Ovary (tissue), 10 donors: ENCODE measurements at places on chromosomes 11 and 22. TPM values are rescaled to one million over a fixed set of nuclear protein-coding genes. Genes with fewer than 3 reads are reported as not detected.

DNA sequence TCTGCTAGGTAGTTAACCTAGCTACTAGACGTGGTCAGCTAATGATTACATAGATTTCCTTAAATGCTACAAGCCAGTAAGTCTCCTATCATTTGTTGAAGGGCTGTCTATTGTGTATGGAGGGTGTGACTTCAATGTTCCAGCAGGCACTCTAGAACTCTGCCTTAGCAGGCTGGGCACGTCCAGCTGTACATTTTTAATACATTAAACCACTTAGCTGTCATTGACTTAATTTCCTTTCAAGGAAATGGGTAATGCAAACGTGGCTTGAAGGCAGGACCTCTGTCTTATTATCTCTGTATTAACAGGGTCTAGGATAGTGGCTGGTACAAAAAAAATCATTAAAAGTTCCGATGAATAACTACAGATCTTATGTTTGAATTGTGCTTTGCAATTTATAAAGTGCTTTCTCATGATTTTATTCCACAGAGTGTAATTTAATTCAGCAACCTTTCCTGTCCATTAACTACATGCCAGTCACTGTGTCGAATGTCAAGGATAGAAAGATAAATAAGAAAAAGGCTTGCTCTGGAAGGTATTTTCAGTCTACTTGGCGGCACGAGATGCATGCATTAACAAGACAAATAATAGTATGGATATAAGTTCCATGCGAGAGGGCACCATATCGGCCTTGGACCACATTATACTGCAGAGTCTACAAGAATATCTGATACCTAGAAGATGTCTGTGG lies 60.3 kb downstream of the APOL3 start:
- DNase-seq = no peak

GRCh38 chr22:31615940-31616314 lies 46.1 kb downstream of the PISD start:
- no peak for DNase-seq

GRCh38 chr22:41833369-41834004 lies 582 bp downstream of the SREBF2 start:
- DNase-seq = peak; percentile 55

DNA sequence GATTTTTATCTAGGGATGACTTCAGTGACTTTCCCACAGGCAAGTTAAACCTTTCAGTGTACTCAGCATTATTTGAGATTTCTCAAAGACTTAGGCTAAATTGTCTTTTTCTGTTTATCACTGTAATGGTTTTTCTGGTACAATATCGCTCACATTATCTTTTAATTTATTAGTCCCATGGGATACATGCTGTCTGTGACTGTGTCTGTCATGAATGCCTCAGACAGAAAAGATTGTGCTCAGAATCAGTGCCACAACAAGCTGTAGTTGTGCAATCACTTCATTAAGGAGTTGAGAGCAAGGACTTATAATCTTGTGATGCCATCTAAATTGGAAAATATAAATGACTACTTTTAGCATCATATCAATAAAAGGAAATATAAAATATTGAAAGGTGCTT lies 2374.2 kb upstream of the RAG2 start:
- DNase-seq = no peak

DNA sequence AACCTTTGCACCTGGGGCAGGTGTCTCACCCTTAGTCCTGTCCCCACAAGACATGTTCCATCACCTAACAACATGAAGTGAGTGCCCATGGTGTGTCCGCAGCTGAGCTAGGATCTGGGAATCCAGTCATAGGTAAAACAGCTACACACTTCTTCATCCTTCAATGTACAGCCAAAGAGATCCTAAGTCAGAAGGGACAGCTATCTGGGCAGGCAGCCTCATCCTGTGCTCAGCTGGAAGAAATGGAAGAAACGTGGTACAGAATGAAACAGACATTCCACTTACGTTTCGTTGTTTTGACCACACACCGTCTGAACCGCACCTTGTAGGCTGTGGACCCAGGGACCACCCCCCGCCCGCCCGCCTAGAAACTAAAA lies 30.8 kb downstream of the PDGFB start:
- no peak for DNase-seq

The APOL4 gene
- 3.6 TPM for total RNA-seq

DNA sequence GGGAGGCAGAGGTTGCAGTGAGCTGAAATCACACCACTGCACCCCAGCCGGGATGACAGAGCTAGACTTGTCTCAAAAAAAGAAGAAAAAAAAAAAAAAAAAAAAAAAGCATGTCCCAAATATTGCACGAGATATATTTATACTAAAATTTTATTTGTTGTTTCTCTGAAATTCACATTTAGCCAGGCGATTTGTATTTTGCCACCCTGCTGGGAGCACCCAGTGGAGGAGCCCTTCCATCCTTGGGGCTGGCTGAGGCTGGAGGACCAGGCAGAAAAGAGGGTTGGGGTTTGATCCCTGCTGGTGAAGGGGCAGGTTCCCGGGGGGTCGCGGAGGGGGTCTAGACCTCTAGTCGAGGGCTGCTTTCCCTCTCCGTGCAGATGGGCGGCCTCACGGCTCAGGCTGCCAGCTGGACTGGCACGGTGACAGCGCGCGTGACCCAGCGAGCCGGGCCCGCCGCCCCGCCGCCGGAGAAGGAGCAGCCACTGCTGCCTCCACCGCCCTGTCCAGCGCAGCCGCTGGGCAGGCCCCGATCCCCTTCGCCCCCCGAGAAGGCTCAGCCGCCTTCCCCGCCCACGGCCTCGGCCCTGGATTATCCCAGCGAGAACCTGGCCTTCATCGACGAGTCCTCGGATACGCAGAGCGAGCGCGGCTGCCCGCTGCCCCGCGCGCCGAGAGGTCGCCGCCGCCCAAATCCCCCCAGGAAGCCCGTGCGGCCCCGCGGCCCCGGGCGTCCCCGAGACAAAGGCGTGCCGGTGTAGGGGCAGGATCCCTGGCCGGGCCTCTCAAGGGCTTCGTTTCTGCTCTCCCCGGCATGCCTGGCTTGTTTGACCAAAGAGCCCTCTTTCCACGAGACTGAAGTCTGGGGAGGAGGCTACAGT lies 952 bp upstream of the CATSPERZ start:
- DNase-seq = peak; percentile 58

DNA sequence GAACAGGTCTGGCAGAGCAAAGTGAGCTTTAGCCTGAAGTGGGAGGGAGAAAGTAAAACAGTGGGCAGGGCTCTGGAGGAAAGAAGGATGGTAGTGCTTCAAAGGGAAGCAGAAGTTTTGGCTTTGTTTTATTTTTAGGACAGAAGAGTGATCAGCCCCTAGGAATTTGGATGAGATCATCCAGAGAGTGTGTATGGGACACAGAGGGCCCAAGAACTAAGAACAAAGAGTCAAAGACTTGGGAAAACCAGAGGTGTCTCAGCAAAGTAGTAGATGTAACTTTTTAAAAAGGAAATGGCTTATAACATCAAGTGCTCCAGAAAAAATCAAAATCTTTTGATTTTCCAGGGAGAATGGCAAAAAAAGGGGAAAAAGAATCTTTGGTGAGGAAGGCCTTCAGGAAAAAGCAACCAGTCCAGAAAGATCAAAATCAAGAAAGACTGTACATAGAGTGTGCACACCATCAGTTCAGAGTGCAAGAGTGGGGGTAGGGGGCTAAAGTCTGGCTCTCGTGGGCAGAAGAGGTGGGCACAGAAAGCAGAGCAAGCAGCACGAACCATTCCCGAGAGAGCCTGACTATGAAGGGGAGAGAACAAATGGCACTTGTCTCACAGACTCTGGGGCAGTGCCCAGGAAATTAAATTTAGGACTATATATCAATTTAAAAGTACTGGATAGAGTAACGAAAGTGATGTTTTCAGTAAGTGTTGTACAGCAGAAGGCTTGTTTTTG lies 30.0 kb downstream of the MAPK1 start:
- DNase-seq = no peak

GRCh38 chr11:32852207-32852606 lies 22.5 kb downstream of the PRRG4 start:
- no peak for DNase-seq

The EIF3M gene
- 571 TPM for total RNA-seq

GRCh38 chr11:33667819-33668467 lies 32.7 kb downstream of the C11orf91 start:
- DNase-seq = no peak
